Glutamatergic neuron (in vitro differentiated cells): ENCODE measurements at places on chromosomes 2 and 18. TPM values are rescaled to one million over a fixed set of nuclear protein-coding genes. Genes with fewer than 3 reads are reported as not detected.

- H3K27ac ChIP-seq, result no peak overlapping the region
- H3K27me3 ChIP-seq, result no peaks in the 10 kb centered on the region
- no peak for DNase-seq
- H3K36me3 ChIP-seq, result no peaks in the 10 kb centered on the region
- H3K4me3 ChIP-seq, result no peak overlapping the region
Observed at GRCh38 chr18:52536039-52536438, 196.0 kb downstream of the DCC start.

- no peaks in the 10 kb centered on the region for H3K4me1 ChIP-seq
- DNase-seq, result no peak
- H3K4me3 ChIP-seq, result no peak overlapping the region
- no peak overlapping the region for H3K27ac ChIP-seq
- no peaks in the 10 kb centered on the region for H3K36me3 ChIP-seq
Observed at GRCh38 chr2:194483041-194483440, 1174.0 kb upstream of the SLC39A10 start.

The NDC80 gene
- total RNA-seq, result 7.7 TPM

The RBKS gene
- 1.2 TPM for total RNA-seq

The FSIP2 gene
- 56.4 TPM for total RNA-seq

The SPP2 gene
- total RNA-seq, result not detected
